ENCODE measurements at places on chromosomes 1 and 21. TPM values are rescaled to one million over a fixed set of nuclear protein-coding genes. Genes with fewer than 3 reads are reported as not detected.

PODN gene
- not detected for total RNA-seq

SYT6 gene
- not detected for total RNA-seq

DDR2 gene
- 1.3 TPM for total RNA-seq

PSMD4 gene
- total RNA-seq, result 213 TPM

AGBL4 gene
- total RNA-seq, result not detected

C2CD2 gene
- 7.6 TPM for total RNA-seq

RGS21 gene
- total RNA-seq, result not detected

INAVA gene
- total RNA-seq, result 84.0 TPM

DNA sequence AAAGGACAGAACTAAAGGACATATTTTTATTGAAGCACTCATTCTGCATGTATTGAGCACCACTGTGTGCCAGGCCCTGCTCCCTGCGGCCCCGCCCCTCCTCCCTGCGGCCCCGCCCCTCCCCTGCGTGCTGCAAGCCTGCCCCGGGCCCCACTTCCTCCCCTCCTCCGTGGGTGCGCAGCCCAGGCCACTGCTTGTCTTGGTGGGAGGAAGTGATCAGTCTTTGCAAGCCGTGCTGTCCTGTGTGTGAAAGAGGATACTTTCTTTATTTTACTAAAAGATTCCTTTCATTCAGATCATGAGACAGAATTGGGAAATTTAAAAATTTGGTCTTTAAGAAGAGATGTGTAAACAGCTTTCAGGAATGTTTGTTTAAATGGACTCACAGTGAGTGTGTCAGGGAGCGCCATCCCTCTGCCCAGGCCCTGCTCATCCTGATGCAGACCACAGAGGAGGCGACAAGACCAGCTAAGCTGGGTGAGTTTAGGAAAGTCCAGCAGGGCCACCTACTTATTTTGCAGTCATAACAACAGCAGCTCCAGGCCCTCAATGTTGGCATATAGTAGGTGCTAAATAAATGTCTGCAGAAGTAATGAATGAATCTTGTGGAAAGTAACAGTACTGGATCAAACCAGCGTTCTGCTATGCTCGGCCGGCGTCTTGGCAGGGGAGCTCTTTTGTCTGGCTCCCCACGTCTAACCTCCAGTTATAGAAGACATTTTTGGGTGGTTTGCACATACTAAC is 88.3 kb upstream of the SELENON start:
- DNase-seq, result no peak

GRCh38 chr1:232768793-232769192 is 36.4 kb upstream of the MAP10 start:
- DNase-seq, result no peak

- no peak for DNase-seq
Observed at GRCh38 chr1:188128761-188129160, 1300.0 kb downstream of the PLA2G4A start.

DNA sequence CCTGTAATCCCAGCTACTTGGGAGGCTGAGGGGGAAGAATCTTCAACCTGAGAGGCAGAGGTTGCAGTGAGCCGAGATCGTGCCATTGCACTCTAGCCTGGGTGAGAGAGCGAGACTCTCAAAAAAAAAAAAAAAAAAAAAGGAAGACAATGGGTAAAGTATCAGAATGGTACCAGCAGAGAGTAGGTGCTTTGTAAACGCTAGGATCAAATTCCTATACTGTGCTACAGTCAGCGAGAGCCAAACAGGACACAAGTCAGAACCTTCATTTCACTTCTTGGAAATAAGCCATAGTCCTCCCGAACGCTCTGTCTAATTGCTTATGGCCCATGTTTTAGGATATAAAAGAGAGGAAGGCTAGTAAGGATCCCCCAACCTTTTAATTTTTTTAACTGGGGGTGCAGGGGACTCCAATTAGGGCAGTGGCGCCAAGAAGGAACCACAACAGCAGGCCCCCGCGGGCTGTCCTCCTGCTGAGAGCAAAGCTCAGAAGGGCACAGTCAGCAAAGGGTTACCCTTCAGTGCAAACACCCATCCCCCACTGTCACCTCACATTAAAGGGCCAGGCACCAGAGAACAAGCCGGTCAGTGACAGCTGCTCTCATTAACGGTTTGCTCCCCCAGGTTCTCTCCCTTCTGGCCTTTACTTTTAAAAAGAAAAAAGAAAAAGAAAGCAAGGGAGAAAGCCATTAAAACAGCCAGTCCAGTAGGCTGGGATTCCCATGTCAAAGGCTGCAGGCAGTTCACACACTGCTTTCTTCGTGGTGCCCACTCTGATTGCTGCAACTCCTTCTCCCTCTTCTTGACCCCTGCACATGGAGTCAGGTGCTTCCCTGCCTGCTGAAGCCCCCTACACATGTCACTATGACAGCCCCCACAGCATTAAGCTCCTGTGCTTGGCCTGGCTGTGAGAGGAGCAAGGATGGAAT is 69.4 kb downstream of the PLPP3 start:
- no peak for DNase-seq

DNA sequence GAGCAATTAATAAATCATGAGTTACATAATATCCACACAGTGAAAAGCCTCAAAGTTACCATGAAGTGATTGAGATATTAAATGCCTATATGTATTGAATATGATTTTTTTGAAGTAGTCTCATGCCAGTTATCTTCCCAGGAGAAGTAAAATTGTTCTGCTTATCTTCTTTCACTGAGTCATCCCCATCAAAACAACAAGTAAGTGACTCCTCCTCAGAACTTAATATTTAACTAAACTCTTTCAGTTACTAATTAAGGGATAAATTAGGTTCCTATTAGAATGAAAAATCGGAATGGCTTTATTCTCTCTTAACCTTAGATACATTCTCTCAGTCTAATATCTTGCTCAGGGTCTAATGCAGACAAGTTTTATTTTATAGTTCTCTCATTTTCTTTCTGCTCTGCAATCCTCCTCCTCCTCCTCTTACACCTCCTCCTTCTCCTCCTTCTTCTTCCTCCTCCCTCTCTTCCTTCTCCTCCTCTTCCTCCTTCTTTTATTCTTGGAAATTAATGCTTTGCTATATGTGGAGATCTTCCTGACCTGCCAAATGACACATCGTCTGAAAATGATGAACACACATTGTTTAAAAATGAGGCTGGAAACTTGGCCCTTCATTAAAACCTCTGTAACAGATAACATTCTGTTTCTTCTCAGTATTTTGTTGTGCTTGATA is 110.9 kb downstream of the RUNX1 start:
- DNase-seq, result no peak

GRCh38 chr1:38474738-38475623 is 384.6 kb downstream of the RRAGC start:
- DNase-seq, result no peak

GRCh38 chr1:162956922-162957321 is 95.9 kb upstream of the CCDC190 start:
- peak; percentile 33 for DNase-seq

DNA sequence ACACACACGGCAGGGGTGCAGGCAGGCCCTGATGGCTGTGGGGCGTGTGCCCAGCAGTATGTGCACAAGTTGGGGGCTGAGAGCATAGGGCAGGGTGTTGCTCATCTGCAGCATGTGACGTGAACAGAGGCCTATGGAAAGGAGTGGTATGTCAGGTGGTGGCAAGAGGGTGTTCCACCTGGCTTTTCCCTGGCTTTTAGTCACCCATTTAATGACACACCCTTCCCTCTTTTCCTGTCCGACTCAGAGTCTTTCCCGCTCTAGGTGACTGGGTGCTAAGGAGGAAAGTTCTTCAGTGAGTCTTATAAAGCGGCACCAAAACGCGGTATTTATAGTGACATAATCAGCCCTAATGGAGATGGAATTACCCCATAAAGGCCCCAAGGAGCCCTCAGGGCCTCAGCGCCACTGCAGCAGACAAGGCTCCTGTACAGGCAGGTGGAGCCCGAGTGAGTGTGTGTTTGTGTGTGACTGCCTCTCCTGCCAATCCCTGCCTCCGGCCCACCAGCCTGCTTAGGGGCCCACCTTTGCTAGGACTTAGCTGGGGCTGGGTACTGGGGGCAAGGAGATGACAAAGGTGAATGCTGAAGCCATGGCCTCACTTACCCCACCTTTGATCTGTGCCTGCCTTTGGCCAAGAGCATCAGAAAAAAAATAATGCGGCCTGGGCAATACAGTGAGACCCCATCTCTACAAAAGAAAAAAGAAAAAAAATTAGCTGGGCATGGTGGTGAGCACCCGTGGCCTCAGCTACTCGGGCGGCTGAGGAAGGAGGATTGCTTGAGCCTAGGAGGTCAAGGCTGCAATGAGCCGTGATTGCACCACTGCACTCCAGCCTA is 3.3 kb upstream of the EPHA2 start:
- DNase-seq, result no peak

- no peak for DNase-seq
Observed at GRCh38 chr1:223775054-223775453, 62.7 kb downstream of the CAPN2 start.

GRCh38 chr1:157696966-157697628 is 3.5 kb downstream of the FCRL3 start:
- no peak for DNase-seq

DNA sequence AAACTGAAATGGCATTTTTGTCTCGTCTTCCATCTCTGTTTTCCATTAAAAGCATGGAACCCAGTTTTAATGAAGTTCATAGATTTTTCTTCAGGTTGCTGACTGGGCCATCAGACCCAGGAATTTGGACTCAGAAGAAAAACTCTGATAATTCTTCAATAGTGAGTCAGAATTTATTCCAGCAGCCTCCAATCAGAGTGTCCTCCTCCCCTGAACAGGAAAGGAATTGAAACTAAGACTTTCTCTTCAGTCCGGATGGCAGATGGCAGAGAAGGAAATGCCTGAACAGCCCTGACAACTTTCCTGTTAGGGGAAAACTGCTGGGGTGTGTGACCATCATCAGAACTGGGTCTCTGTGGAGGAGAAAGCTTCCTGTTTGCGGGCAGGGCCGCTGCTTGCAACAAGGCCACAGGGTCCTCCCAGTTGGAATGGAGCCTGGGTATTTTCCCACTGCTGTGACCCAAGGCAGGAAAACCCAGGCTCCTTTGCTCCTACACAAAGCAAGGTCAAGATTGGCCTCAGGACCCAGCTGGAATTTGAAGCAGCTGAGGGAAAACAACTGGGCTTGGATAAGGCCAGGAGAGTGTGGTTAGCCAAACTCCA is 20.7 kb downstream of the CD34 start:
- DNase-seq, result peak; percentile 92

DNA sequence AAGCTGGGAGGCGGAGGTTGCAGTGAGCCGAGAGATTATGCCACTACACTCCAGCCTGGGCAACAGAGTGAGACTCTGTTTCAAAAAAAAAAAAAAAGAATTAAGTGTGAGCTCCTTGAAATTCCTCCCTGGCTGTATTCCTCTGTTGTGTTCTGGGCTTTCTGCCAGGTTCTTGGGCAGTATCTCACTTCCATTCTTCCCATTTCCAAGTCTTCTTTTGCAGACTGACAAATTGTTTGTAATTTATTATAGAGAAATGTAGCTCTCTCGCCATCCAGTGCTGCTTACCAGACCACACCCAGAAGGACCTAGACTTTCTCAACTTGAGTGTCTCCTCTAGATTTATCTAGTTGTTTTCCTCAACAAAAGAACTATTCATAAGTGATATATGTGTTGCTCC is 105.0 kb upstream of the ADGRL2 start:
- DNase-seq, result no peak

DNA sequence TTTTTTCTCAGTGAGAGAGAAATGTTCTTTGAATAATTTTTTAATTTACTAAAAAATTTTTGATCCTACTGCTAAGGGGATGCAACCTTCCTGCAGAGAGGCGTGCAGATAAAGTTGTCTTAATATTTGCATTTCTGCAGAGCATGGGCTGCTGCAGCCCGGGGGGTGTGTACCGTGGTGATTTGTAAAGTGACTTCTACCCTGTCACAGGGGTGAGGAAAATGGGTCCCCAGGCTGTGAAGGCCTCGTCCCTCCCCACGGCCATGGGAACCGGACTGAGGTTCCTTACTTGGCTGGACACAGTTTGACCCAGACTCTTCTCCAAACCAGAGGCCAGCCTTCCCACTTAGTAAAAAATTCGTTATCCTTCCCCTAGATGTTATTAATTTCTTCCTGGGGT is 9.5 kb upstream of the C1orf174 start:
- no peak for DNase-seq

- DNase-seq, result no peak
Observed at GRCh38 chr1:87052961-87053360, 138.5 kb downstream of the HS2ST1 start.

GRCh38 chr1:232844791-232845190 is 39.6 kb downstream of the MAP10 start:
- peak; percentile 91 for DNase-seq

DNA sequence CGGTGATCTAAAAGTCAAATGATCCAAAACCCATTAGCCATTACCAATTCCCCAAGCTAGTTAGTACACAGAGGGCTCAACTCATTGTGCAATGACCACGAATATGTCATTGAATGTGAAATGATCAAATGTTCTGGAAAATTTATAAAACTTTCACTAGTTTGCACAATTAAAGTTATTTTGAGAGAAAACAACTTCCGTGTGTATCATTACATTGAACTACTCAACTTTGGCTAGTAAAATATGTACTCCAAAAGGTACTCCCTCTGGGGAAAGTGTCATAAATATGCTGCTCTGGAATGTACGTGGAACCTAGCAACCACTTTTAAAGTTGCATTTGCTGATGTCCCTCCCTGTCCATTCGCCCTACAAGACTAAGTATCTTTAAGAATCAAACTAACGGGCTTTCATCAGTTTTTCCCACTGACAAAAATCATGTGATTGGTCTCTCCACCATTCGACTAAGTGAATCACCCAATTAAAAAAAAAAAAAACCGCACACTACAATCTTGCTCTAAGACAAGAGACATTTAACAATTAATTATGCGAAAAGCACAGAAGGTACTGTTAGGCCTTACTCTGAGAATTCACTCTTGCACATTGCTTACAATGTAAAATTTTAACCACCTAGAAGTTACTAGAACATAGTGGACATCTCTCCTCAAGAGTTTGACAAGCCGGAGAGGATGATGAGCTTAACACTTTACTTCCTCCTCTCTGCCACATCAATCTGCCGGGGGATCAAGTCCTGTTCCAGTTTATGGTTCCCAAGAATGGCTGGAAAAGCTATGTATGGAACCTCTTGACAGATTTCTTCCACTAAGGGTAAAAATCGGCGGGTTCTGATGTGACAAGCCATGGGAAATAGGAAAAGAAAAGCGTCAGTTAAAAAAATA is 1.2 kb downstream of the ACBD3 start:
- no peak for DNase-seq

DNA sequence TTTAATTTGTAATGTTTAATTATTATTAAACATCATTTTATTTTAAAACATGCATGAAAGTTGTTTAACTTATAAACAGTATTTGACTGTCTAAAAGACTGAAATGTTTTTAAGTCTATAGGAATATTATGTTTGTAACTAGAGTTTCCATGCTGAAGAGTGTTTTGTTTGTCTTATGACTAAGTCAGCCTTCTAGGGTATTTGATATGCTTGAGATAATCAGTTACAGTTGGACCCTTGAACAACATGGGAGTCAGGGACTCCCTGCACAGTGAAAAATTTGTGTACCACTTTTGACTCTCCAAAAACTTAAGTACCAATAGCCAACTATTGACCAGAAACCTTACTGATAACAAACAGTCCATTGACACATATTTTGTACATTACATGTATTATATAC is 45.5 kb upstream of the KANK4 start:
- DNase-seq, result no peak

GRCh38 chr1:1318131-1318652 is 6.3 kb downstream of the INTS11 start:
- peak; percentile 29 for DNase-seq

All from epithelial cell of proximal tubule (primary cell).